ENCODE measurements at places on chromosomes 11 and 22.

DNA sequence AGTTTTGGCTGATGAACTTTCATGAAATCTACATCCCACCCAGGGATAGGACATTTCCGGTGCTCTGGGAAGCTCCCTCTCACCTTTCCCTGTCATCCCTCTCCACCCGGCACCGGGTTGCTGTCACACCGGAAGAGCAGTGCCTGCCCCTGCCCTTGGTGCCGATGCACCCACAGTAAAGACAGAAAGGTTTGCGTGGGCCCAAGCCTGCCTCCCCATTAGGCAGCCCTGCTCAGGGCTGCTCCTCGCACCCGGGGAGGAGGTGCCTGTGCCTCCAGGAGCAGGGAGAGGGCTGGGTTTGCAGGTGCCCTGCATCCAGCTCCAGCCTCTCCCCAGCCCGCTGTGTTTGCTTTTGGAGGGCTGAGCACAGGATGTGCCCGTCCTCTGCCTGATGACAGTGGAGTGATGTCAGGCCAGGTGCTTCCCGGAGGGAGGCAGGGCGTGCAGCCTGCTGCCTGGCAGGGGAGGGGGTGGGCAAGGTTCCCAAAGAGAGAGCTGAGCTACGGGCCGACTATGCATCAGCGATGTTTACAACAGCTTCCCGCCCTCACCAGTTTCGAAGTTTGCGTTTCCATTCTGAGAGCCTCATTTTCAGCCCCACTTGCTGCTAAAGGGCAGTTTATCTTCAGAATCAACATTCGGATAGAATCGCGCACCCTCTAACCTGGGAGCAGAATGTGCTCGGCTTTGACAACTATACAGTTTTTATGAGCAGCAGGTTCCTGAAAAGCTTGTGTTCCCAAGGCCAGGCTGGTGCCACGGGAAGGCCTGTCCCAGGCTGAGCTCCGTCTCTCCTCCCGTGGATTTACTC is 83.2 kb upstream of the CLDN5 start:
- peak; percentile 45 for DNase-seq

- DNase-seq = no peak
Measured at GRCh38 chr11:95542868-95543551, 246.6 kb downstream of the FAM76B start.

GRCh38 chr11:134701564-134702165 is 289.6 kb upstream of the B3GAT1 start:
- no peak for DNase-seq

DNA sequence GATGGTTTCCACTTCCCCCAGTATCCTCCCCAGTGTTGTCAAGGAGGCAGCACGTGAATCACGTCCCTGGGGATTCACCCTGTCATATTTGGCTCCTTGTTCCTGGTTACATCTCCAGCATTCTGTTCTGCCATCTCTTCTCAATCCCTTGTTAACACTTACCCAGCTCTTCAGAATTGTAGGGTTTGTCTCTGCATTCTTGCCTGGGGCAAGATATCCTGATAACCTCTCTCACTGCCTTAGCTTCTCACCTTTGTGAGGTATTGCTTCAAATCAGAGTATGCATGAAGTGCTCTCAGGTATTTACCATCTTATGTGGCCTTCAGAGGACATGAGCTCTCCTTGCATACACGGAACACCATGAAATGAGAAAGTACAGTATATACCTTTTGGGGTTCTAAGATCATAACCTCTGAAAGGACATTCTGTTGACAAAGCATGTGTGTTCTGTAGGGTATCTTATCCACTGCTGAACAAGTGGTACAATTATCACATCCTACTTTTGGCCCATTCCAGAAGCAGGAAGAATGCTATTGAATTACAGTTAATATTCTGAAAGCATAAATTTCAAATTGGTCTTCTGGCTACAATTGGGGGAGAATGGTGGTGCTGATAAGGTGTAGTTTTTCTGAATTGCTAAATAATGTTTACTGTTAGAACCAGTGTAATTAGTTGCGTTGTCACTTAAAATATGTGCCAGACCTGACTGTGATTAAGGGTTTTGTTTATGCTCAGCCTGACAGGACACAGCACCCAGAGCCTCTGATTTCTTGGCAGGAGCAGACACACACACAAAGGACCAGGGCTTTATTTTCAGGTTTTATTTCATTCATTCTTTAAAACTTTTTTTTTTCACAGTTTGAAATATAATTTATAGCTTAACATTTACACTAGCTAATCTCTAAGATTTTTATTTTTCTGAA is 32.7 kb downstream of the VSTM5 start:
- no peak for DNase-seq

- no peak for DNase-seq
Measured at GRCh38 chr11:23212807-23213206, 352.5 kb upstream of the CCDC179 start.

DNA sequence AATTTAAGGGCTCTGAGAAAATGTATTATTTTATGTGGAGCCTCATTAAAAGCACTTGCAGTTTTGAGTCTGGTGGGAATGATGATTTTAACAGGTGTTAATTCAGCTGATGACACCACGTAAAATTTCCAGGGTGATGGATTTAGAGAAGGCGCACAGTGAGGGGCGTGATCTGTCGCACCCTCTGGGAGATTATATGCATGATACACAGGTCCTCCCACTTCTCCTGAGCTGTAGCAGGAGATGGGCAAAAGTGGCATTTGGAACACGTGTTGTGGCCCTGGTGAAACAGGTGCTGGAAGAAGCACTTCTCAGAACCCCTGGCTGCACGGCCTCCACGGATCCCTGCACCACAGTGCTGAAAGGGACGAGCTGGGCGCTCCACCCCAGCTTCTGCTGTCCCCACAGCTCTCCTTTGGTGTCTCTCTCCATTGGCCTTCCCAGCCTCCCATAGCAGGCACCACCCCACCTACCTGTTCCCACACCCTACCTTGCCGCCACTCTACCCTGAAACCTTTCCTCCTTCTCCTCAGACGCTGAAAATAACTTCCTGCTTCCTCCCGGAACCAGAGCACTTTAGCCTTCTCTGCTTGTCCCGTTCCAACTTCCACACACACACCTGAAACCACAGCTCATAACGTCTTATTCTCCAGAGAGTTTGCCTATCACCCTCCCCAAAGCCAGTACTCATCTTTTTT is 6.9 kb upstream of the SORL1 start:
- DNase-seq = no peak

DNA sequence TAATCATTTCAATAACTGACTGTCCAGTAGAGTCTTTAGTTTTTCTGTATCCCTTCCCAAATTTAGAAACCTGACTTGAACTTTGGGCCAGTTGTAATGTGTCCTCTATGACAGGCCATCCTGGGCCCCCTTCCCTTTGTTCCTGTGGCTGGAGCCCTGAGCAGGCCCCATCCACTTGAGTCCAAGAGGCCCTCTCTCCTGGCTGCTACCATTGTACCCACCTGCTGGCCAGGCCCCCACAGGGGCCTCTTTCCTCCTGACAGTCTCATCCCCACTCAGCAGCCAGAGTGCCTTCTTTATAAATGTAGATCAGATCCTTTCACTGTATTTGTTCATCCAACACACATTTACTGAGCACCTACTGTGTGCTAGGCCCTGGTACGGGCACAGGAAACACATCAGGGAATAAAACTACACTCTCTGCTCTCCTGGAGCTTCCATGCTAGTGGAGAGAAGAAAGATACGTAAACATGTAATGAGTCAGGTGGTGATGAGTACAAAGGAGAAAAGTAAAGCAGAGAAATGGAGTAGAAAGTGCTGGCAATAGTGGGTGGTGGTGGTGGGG is 2.7 kb upstream of the LRP5 start:
- no peak for DNase-seq

GRCh38 chr11:132878111-132878510 is 654.2 kb downstream of the OPCML start:
- no peak for DNase-seq

DNA sequence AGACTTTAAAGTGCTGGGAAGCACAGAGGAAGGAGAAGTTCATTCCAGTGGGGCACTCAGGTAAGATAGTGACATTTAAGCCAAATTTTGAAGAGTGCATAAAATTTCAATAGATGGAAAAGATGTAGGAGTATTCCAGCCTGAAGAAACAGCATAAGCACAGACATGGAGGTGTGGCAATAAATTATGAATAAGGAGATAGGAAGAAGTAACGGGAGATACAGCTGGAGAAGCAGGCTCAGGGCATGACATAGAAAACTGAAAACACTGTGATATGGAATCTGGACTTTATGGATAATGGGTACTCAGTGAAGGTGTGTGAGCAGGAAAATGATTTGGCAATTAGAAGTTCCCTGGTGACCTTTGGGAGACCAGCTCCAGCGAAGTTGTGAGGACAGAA is 33.3 kb downstream of the P4HA3 start:
- DNase-seq = no peak

GRCh38 chr11:78834886-78835285 is 260.2 kb upstream of the NARS2 start:
- DNase-seq = no peak

DNA sequence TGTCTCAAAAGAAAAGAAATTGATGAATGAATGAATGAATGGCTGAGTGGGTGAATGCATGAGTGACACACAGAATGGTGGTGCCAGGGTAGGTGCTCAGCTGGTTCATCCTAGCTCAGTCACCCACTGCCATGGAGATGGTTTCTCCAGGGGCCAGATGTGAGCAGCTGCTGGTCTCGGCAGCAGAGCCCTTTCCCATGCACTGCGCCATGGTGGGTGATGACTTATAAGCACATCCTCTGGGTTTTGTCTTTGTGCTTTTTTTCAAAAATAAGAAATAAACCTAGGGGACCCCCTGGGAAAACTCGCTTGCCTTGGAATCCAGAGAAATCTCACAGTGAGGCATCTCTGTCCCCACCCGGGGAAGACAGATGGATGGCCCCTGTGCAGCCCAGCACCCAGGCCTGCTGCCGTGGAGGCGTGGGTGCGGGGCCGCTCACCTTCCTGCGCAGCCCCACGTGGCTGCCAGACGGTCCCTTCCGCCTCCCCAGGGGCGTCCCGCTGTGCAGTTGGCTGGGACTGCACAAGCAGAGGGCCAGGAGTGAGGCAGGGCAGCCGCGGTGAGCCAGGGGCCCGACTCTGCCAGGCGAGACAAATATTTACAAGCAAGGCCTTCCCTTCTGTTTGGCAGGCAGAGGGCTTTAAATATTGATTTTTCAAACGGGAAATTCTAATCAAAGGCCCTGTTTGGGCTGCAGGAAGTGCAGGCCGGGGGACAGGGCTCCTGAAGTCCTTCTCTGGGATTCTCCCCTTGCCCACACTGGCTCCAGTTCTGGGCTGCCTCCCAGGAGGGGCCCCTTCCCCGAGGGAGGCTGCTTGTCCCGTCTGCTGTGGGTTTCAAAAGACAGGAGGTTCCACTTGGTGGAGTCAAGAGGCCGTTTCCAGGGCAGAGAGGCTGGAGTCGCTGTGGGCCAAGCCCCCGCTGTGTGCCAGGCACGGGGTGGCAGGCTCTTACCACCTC is 24.3 kb downstream of the MPPED1 start:
- DNase-seq = no peak

DNA sequence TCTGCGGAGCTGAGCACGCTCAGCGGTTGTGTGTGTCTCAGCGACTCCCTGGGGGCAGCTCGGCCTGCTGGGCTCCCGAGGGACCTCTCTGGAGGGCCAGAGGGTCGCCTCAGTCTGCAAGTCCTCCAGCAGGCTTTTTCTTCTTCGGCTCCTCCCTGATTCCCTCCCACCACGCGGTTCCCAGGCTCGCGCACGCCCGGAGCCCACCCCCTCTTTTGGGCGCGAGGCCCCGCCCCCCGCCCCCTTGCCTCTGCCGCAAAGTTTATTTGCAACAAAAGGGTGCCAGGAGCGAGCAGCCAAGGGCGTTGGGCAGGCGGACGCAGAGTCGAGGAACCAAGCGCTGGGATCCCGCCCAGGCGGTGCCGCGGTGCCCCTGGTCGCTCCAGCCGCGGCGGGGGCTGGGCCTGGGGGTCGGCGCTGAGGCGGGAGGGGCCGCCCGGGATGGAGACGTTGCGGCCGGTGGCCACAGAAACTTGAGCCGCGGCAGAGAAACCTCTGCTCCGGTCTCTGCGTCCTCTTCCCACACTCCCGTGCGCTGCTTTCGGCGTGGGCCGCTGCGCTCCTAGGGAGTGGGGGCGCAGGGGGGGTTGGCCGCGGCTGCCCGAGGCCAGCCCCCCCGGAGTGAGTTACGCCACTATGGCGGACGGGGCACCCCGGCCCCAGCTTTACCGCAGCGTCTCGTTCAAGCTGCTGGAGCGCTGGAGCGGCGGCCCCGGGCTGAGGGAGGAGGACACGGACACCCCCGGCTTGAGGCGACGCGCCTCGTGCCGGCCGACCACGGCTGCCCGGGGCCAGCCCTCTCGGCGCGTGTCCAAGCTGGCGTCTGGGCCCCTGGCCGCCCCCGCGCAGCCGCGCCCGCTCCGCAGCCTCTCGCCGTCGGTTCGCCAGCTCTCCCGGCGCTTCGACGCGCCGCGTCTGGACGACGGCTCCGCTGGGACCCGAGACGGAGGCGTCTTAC is at the start of gene ARHGEF17:
TSS of gene ARHGEF17 (plus strand) at position 274 of the 958 bp plus-strand sequence. CDS start at position 637, 363 bp downstream.
- DNase-seq = peak; percentile 44

GRCh38 chr22:37633089-37633624 is 6.3 kb upstream of the SH3BP1 start:
- peak; percentile 73 for DNase-seq

- DNase-seq = no peak
Measured at GRCh38 chr11:94815705-94816344, 47.7 kb downstream of the AMOTL1 start.

- DNase-seq = peak; percentile 8
Measured at GRCh38 chr22:29152954-29153719, 52.6 kb upstream of the EMID1 start.

- DNase-seq = no peak
Measured at GRCh38 chr11:97290464-97291041, 900.7 kb downstream of the JRKL start.

GRCh38 chr11:64580412-64580811 is 10.6 kb upstream of the SLC22A12 start:
- DNase-seq = no peak

DNA sequence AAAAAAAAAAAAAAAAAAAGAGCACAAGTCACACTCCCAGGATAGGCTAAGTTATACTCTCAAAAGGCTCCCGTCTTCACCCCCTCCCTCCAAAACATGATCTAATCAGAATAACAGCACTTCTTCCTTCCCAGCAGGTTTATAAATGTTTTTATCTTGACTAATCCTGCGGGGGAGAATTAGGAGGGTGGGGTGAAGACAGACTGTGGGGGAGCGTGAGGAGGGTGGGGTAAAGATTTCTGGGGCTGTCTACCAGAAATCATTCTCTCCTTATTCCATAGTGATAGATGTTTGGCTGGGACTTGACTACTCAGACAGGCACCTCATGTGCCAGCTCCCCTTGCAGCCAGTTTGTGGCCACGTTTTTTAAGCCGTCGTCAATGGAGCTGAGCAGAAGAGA is 17.0 kb downstream of the KCNE3 start:
- no peak for DNase-seq

DNA sequence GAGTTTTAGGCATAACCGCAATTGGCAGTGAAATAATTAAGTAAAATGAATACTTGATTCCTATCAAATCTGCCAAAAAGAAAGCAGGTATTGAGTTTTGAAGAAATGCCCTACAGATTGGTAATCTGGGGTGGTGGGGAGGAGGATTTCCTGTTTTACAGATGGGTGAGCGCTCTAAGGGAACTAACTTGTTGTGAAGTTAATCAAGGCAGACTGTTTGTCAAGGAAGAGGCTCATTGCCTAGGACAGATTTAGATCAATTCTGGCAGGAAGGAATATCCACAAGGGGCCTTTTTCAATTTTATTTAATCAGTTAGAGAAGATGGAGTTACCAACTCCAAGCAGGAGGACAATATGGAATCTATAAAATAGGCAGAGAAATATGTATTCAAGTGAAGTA is 271.5 kb upstream of the CCDC90B start:
- no peak for DNase-seq

- DNase-seq = no peak
Measured at GRCh38 chr11:70103256-70103975, 25.3 kb downstream of the ANO1 start.

Measured in CD4-positive, alpha-beta T cell treated with Interleukin-17A for 1 hour (primary cell).